Stimulated activated CD4-positive, alpha-beta T cell treated with anti-CD3 and anti-CD28 coated beads, Interleukin-12 subunit alpha, Interleukin-12 subunit beta, amount 100 ng/mL, for 24 hours (primary cell): ENCODE measurements at places on chromosomes 16 and 17.

- no peak for DNase-seq
Measured at GRCh38 chr16:84893467-84893848, 73.7 kb downstream of the CRISPLD2 start.

- DNase-seq: no peak
Measured at GRCh38 chr16:56604966-56605365, 3.4 kb upstream of the MT2A start.

DNA sequence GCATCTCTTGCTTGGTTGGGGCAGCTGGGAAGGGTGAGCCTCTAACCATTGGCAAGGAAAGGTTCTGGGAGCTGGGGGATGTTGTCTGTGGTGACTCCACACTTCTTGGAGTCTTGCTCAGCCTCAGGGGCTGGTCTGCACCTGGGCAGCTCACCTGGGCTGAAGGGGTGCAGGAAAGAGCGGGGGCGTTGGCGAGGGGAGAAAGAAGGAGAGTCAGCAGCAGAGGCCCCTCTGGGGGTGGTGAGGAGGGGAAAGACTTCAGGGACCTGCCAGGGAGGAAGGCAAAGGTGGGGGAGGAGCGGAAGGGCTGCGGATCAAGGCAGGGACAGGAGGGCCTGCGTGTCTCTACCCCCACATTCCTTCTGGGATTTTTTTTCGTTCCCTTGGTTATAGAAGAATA lies 47.7 kb downstream of the CCDC42 start:
- DNase-seq: no peak

DNA sequence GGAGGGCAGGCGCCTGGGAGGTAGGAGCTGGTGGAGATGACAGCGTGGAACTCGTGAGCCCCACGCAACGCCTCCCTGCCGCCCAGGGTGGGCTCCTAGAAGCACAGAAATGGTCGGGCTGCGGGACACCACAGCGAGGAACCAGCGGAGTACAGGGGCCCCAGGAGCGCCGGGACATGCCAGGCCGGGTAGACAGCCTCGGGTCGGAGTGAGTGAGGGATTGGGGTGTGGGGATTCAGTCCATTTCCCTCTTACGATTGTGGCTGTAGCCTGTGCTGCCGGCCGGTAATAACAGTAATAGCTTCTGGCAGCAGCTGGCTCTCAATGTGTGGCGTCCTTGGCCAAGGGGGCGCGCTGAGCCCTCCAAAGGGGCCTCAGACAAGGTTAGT lies 12.2 kb upstream of the CES3 start:
- no peak for DNase-seq

- DNase-seq: no peak
Measured at GRCh38 chr17:34070712-34071111, 184.4 kb upstream of the CCL2 start.

- DNase-seq: no peak
Measured at GRCh38 chr17:20114466-20114865, 105.3 kb downstream of the SPECC1 start.

- DNase-seq: no peak
Measured at GRCh38 chr17:46811978-46812583, 6.4 kb downstream of the WNT3 start.

- DNase-seq: no peak
Measured at GRCh38 chr16:23874613-23875294, 39.0 kb downstream of the PRKCB start.

DNA sequence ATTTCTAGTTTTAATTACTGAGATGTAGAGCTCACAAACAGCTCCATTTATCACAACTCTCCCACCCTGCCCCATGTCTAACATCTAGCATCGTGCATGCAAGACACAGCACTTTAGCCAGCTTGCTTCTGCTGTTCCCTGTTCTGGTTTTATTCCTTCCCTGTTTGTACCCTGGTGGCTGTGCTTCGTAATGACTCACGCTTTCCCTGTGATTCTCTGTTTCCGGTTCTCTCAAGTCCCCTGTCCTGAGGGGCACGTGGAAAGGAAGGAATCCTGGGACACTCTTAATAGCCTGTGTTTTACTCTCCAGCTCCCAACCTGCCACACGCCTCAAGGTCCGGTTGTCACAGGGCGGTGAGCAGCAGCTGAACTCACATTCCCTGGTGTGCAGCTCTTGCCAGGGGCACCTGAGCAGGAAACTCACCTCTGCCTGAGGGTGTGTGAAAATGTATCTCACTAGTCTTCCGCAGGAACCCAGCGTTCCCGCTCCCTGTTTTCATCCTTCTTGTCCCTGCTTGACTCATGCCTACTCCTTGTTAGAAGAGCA lies 10.6 kb downstream of the SHISA6 start:
- DNase-seq: no peak

GRCh38 chr17:68646626-68647526 lies 45.7 kb upstream of the FAM20A start:
- no peak for DNase-seq

- no peak for DNase-seq
Measured at GRCh38 chr17:76270770-76271668, 5.9 kb downstream of the UBALD2 start.

DNA sequence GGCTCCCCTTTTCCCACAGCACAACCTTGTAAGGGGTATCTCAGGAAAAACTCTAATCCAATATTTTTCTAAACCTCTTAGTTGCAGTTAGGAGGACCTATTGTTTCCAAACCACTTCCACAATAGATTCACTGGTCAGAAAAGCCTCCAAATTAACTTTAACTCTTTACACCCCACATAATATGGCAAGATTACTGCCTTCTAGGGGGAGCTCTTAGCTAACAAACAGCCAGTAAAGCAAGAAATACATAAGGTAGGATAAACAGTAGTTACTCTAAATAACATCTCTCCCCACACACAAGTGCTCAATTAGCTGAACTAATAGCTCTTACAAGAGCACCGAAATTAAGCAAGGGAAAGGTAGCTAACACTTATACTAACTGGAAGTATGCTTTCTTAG lies 192.1 kb upstream of the KIF2B start:
- DNase-seq: no peak
